ENCODE measurements at places on chromosomes 6 and 20. TPM values are rescaled to one million over a fixed set of nuclear protein-coding genes. Genes with fewer than 3 reads are reported as not detected.

- no peak for DNase-seq
These were observed 110.4 kb upstream of the COL21A1 start for GRCh38 chr6:56357616-56358373.

DNA sequence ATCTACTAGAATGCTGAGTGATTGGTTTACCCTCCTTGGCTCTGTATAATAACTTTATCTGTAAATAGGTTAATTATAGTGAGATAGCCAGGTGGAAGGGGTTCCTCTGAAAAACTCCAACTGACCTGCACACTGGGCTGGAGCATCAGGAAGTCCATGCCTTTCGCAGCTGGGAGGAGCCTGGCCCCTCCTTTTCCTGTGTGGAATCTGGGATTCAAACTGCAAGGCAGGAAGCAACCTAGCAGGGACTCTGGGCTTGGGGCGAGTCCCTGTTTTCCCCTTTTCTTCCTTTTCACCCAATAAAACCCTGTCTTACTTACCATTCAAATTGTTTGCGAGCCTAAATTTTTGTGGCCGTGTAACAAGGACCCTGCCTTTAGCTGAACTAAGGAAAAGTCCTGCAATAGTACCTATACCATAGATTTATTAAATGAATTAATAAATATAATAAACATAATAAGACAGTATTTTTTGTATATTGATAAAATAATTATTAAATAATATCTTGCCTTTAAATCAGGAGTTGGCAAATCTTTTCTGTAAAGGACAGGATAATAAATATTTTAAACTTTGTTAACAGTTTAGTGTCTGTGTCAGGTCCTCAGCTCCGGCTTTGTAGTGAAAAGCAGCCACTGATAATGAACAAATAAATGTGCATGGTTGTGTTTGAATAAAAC, 406.2 kb upstream of the MMS22L start:
- DNase-seq, result peak; percentile 74

Gene OR2H2
- not detected for total RNA-seq

Gene ISM1
- 0.39 TPM for total RNA-seq

Gene SLC22A2
- 0.35 TPM for total RNA-seq

Gene GSTA1
- total RNA-seq, result not detected

Gene BTNL2
- not detected for total RNA-seq

DNA sequence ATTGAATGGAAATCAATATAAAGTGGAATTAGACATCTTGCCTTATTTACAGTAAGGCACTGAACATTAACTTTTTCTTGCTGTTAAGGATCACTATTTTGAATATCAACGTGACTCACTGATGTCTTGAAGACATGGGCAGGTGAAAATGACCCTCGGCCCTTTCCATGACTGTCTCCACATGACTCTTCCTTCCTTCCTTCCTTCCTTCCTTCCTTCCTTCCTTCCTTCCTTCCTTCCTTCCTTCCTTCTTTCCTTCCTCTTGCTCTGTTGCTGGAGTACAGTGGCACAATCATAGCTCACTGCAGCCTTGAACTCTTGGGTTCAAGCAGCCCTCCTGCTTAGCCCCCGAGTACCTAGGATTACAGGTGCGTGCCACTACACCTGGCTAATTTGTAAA, 52.2 kb upstream of the TOX2 start:
- no peak for DNase-seq

Gene NRSN2
- total RNA-seq, result 19.8 TPM

DNA sequence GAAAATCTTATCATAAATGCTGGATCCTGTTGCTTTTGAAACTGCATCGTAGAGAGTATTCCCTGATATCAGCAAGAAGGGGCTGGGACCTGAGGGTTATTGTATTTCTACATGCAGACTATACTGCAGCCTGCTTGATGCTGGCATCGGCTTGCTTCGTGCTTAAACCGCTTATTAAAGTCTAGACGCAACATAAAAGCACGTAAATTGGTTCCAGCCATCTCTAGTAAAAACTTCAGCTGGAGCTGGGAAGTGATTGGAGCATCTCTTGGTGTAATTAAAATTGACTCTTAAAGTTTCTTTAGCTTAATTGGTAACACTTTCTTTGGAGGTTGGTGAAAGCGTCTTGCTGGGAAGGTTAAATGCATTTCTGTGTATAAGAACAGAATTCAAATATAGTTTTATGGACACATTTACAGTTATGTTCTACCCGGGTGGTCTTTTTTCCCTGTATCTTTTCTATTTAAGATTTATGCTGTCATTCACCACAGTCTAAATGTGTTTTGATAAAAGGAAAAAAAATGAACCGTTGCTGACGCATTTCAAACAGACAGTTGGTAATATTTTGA, 139.0 kb upstream of the JAG1 start:
- DNase-seq, result no peak

GRCh38 chr20:2101057-2101864, at the start of gene STK35:
STK35 (plus strand) TSS chr20:2101827; CDS start chr20:2101882, 55 bp downstream.
- no peak for DNase-seq

DNA sequence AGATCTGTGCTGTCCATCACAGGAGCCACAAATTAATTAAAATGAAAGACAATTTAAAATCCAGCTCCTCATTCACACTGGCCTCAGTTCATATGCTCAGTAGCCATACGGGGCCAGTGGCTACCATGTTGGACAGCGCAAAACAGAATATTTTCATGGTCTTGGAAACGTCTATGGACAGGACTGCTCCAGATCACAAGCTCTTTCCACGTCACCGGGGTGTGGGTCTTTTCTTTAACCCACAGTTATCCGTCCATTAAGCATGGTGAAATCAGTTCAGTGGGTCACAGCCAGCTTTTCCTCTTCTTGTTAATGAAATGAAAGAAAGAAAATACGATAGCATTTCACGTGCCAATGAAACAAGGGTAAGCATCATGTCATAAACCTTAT, 24.1 kb downstream of the GFOD1 start:
- no peak for DNase-seq

- DNase-seq, result no peak
These were observed 818 bp upstream of the SLC17A1 start for GRCh38 chr6:25832670-25833069.

DNA sequence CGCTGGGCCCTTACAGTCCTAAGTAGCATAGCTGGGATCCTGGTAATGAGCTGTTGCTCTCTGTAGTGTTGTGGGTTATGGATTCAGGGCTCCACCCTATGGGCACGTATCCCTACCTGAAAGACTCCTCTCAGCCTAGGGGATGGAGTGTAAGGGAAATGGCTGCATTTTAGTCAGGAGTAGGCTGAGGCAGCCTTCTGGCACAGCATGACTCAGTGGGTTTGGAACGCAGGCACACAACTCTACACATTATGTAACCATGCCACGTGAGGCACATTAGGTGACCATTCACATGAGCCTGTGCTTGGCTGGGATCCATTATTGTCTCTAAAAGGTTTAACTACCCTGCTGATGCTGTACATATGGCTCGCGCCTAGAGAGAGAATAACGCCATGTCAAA, 27.8 kb downstream of the HDDC2 start:
- no peak for DNase-seq

DNA sequence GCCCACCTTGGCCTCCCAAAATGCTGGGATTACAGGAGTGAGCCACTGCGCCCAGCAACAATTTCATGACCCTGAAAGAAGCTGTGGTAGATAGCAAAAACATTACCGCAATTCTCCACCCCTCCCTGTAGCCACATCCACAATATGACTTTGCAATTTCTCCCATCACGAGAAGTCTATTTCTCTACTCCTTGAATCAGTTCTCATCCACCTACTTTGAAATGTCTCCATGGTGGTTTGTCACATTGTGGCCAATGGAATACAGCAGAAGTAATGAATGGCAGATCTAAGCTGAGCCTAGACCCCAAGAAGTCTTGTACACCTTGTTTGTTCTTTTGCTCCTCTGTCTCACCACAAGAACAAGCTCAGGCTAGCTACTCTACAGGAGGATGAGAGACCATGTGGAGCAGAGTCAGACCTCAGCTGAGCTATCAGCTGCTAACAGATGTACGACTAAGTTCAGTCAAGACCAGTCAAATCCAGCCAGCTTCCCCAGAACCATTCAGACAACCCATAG, 6.3 kb downstream of the OXT start:
- no peak for DNase-seq

GRCh38 chr6:125303512-125303854, 1.7 kb upstream of the HDDC2 start:
- no peak for DNase-seq

DNA sequence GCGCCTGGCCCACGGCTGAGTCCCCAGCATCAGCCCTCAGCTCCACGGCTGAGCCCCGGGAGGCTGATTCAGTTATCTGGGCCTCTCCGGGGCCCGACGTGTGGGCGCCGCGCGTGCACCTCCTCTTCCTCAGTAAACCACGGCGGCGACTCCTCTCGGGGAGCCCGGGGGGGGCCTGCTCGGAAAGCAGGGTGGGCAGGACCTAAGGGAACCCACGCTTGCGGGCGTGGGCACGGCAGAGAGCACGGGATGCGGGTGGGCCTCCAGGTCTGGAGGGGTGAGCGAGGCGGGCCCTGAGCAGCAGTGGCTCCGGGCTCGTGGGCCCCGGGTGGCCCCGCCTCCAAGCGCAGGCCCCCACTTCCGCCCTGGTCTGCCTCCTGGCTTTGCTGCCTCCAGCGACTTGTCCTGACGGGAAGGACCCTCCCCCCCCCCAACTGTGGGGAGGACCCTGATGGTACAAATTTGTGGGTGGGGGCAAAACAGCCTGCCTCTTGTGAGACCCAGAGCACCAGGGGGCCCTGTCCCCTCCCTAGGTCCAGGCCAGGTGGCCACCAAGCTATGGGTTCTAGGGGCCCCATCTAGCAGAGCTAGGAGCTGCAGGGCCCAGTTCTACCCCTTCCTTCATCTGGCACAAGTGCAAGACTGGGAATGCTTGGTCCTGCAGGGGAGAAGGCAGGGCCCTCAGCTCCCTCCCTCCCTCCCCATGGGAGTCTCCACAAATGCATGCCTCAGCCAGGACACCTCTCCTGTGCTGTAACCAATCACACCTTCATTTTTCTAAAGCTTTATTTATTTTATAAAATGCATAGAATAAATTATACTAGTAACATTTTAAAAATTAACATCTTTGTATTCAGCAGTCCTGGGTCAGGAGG, 16.9 kb downstream of the UCKL1 start:
- peak; percentile 60 for DNase-seq

DNA sequence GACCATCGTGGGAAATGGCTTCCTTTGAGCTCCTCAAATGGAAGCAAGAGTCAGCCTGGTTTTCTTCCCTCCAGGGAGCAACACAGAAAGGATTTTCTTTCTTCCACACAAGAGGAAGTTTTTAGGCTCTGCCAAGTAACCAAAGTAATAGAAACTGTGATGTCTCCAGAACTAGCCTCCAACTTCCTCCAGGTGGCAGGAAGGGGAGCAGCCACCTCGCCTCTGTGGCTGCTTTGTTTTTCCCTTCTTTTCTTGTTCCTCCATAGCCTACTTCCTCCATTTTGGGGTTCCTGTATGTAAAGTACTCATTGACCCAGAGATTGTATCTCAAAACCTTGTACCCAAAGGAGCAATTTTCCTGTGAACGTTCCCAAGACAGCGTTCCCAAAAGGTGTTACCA, 32.7 kb upstream of the CCR6 start:
- no peak for DNase-seq

GRCh38 chr6:131381052-131381708, 191.8 kb upstream of the ARG1 start:
- no peak for DNase-seq

Gene NRN1
- total RNA-seq, result not detected

- DNase-seq, result no peak
These were observed 175.8 kb downstream of the ISM1 start for GRCh38 chr20:13396826-13397225.

Gene DAAM2
- 2.5 TPM for total RNA-seq

GRCh38 chr20:19501476-19502115, 256.5 kb upstream of the RIN2 start:
- DNase-seq, result no peak

Gene RGS17
- 12.1 TPM for total RNA-seq

GRCh38 chr6:95087394-95088097, 489.8 kb upstream of the MANEA start:
- no peak for DNase-seq

- DNase-seq, result no peak
These were observed 123.2 kb upstream of the THEMIS start for GRCh38 chr6:128024046-128024445.

Gene RSPO4
- total RNA-seq, result 0.74 TPM

DNA sequence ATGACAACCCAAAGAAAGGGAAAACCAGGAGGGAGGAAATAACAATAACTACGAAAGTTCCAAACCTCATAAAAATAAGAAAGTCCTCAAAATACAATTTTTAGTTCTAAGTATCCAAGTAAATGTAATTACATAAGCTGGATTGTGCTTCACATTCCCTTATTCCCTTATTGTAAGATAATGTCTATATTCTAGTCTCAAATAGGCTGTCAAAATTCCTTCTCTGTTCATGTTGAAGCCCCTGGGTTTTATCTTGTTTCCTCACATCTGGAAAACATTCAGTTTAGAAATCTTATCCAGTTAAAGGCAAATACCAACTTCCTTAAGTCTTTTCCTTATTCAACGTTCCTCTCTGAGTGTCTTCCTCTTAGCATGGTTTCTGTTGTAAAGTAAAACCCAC, 282.3 kb downstream of the CD109 start:
- no peak for DNase-seq

DNA sequence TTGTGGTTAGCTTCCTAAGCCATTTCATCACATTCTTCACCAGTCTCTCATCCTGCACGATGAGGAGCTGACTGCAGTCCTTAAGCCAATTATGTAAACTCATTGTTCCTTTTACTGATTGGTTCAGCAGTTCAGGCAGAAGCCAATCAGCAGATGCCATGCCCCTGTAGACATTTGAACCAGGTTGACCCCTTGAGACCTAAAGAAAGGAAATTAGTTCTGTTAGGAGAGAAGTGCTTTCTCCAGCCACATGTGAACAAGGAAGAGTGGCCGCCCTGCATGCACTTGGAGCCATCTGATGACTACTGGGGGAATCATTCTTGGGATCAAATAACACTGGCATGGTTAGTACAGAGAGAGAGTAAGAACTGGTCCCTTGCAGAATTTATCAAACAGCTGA, 535.2 kb upstream of the ID4 start:
- no peak for DNase-seq

Gene BPIFB1
- total RNA-seq, result not detected

DNA sequence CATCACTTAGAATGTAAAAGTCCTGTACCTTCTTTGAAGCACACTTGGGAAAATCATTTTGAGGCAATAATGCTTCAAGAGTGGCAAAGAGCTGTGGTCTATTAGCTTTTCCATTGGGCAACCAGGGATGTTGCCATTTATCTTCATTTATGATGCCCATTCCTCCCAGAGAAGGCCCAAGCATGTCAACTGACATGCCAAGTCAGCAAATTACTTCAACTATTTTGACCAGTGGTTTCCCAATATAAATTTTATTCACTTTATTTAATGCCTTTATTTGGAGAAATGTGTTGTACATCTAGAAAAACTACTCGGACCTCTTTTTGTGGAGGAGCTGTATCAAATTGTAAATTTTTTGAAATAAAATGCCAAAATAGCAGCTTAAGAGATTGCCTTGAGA, 164.1 kb upstream of the PCSK2 start:
- no peak for DNase-seq

DNA sequence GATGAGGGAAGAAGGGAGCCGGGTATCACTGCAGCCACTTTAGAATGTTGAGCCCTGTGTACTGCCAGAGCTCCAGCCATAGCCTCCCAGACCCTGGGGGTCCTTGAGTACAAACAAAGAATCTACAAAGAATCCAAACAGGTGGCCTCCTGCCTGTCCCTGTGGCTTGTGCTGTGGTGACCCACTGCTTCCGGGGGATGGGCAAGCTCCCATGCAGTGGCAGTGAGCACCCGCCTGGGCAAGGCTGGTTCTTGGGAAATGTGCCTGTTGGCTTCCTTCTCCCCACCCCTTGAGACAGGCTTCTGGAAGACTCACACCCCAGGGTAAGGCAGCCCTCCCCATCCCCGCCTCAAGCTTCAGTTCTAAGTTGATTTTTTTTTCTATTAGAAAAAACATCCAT, 13.9 kb downstream of the SIRPA start:
- DNase-seq, result no peak

Data from GM23338 (cell line).